Endothelial cell (in vitro differentiated cells): ENCODE measurements at places on chromosomes 1 and 21. TPM values are rescaled to one million over a fixed set of nuclear protein-coding genes. Genes with fewer than 3 reads are reported as not detected.
A peak's percentile ranks its signal among the peaks of the same experiment; 100 is the strongest.

The AQP10 gene
- total RNA-seq: not detected

The TTC34 gene
- total RNA-seq: 0.82 TPM

DNA sequence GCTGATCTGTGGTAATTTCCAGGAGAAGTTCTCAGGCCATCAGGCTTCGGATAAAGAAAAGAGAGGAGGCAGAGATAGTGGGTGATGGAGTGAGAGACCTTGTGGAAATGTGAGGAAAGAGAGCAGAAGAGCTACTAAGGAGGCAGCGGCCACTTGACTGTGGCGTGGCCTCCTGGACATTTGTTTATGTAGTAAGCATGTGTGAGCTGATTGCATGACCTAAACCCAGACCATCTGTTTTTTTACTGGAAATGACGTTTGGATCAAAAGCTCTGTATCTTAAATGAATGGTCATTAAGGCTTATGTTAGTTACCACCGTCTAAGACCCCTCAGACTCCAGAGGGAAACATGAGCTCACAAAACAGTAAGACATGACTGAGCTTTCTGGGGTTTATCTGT lies 13.6 kb downstream of the ATP1B1 start:
- DNase-seq: no peak
- H3K4me1 ChIP-seq: no peaks in the 10 kb centered on the region
- peaks cover 3% of the 10 kb centered on the region for H3K27me3 ChIP-seq

GRCh38 chr1:153545067-153546055 lies at the start of gene S100A4:
S100A4 (minus strand) TSS chr1:153545806; CDS start chr1:153544794, 1,012 bp downstream.
- peak within 1 kb of the TSS; percentile 66 for H3K27ac ChIP-seq
- H3K27me3 ChIP-seq: peaks cover 14% of the 10 kb centered on the region
- peaks cover 4% of the 10 kb centered on the region for H3K36me3 ChIP-seq
- H3K4me1 ChIP-seq: peaks cover 24% of the 10 kb centered on the region
- peak; percentile 41 for DNase-seq

GRCh38 chr21:38159355-38159754 lies 97.4 kb upstream of the KCNJ15 start:
- DNase-seq: peak; percentile 62
- peaks cover 5% of the 10 kb centered on the region for H3K4me1 ChIP-seq
- H3K36me3 ChIP-seq: no peaks in the 10 kb centered on the region
- no peak overlapping the region for H3K27ac ChIP-seq

The CFHR5 gene
- not detected for total RNA-seq

GRCh38 chr1:240820816-240821215 lies 208.9 kb upstream of the GREM2 start:
- H3K36me3 ChIP-seq: no peaks in the 10 kb centered on the region
- H3K4me1 ChIP-seq: peaks cover 12% of the 10 kb centered on the region
- H3K27ac ChIP-seq: no peak overlapping the region
- H3K4me3 ChIP-seq: no peak overlapping the region
- H3K27me3 ChIP-seq: no peaks in the 10 kb centered on the region

The SLC25A44 gene
- 22.0 TPM for total RNA-seq

DNA sequence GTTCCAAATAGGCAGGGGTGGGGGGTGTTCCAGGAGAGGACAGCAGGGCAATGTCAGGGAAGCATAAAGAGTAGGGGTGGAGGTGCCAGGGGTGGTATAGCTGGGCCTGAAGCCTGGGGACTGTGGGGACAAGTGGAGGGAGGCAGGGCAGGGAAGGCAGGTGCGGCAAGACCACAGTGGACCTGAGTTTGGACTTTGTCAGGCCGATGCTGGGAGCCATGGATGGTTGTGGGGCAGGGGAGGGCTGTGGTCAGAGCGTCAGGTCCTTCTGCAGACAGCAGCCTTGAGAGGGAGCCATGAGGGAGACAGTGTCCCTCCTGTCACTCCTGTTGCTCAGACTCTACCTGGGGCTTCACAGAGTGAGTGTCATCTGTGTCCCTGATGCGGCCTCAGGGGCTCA lies 320.3 kb downstream of the PTPRU start:
- DNase-seq: no peak
- H3K4me3 ChIP-seq: no peak overlapping the region
- no peaks in the 10 kb centered on the region for H3K27me3 ChIP-seq
- no peaks in the 10 kb centered on the region for H3K36me3 ChIP-seq

DNA sequence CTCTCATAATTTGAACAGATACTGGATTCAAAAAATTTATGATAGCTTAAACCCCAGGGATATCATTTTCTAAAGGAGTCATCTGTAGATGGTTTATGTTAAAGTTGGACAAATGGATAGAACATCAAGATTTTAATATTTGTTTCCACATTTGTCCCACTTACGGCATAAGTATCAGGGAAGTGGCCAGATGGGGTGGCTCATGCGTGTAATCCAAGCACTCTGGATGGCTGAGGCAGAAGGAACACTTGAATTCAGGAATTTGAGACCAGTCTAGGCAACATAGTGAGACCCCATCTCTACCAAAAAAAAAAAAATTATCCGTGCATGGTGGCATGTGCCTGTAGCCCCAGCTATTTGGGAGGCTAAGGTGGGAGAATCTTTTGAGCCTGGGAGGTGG lies 229.1 kb downstream of the GPR52 start:
- H3K27me3 ChIP-seq: no peaks in the 10 kb centered on the region
- no peak for DNase-seq
- H3K36me3 ChIP-seq: no peaks in the 10 kb centered on the region
- no peak overlapping the region for H3K4me3 ChIP-seq
- no peaks in the 10 kb centered on the region for H3K4me1 ChIP-seq
- H3K27ac ChIP-seq: no peak overlapping the region

The GJB3 gene
- 9.6 TPM for total RNA-seq

DNA sequence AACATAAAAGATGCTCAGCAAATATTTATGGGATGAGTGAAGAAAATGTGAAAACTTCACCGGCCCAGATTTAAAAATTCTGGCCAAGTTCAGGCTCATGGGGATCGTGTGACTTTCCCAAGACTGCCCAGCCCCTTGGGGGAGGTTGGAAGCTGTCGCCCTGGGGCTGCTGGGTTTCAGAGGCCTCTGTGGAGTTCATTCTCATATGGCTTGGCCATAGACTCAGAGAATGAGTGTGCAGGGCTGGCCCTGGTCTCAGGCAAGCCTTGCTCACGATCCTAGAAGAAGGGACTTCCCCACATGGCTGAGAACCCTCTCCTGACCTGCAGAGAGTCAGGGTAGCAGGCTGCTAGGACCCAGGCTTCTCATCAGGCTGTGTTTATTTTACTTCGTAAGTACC lies 24.6 kb downstream of the PADI2 start:
- H3K4me1 ChIP-seq: peaks cover 2% of the 10 kb centered on the region
- DNase-seq: no peak
- H3K4me3 ChIP-seq: no peak overlapping the region
- no peak overlapping the region for H3K27ac ChIP-seq
- peaks cover 1% of the 10 kb centered on the region for H3K27me3 ChIP-seq
